ENCODE measurements at places on chromosomes 5 and 9.

- DNase-seq, result no peak
Observed at GRCh38 chr9:4674783-4675182, 4.6 kb upstream of the CDC37L1 start.

- DNase-seq, result no peak
Observed at GRCh38 chr5:147675168-147675567, 107.4 kb downstream of the JAKMIP2 start.

- DNase-seq, result no peak
Observed at GRCh38 chr5:144195448-144195847, 24.8 kb downstream of the KCTD16 start.

DNA sequence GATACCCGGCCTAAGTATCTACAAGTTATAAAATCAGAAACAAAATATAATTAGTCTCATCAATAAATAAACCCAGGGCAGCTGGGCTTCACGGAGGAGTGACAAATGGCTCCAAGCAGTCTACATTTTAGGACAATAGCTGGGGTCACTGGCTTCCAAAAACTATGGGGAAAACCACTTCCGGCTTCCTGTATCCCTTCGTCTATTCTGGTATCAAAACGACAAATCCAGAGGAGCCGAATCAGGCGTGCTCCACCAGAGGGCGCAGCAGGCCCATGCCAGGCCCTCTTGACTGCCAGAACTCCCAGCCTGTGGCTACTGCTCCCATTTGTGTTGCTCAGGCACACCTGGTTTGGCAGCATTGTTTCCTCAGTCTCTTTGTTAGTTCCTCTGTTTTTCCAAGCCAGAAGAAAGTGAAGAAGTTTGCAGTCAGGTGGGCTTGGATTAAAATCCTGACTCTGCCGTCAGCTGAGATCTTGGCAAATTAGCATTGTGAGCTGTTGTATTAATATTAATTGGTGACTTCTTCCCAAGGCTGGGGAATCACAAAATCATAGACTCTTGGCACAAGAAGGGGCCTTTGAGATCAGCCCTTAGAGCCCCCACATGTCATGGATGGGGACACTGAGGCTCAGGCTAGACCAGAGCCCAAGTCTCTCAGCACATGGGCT is 11.6 kb upstream of the RAB14 start:
- DNase-seq, result peak; percentile 97

DNA sequence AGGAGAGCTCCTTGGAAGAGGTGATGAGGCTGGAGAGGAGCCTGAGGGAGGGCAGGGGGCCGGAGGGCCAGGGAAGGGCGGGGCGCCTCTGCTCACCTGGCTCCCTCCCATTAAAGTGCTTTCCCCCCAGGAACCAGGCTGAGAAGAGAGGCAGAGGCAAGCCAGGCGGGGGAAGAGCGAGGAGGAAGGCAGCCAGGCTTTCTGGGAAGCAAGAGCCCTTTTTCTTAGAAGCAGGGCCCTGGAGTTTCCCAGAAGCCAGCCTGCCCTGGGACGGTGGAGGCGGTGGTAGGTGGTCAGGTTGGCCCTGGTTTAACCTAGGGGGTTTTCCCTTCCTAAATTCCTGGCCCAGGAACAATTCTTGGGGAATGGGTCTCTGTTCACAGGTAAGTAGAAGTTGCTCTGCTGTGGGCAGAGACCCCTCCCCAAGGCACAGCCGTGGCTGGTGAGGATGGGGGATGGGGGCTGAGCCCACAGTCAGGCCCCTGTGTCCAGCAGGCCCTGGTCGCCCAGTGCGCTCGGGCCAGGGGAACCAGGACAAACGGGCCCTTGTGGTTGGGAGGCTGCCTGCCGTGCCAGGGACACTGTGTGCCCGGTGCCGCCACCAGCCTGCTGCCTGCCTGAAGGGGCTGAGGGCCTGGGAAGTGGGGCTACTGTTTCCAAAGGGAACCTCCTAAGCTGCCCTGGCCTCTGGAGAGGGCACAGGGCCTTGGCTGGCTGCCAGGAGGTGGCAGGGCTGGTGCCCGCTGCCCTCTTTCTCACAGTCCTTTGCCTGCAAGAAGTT is 16.6 kb upstream of the RALGDS start:
- no peak for DNase-seq

DNA sequence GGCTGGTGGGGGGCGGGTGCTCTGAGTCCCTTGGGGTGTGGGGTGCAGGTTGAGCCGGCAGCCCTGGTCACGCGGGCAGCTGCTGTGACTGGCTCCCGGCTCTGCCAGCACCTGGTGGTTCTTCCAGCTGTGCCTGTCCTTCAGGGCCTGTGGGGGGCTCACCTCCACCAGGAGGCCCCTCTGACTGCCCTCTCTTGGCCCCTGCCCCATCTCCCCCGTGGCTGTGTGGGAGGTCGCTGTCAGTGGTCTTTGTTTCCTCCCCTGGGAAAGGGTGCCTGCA is 3.3 kb downstream of the RXRA start:
- DNase-seq, result no peak

DNA sequence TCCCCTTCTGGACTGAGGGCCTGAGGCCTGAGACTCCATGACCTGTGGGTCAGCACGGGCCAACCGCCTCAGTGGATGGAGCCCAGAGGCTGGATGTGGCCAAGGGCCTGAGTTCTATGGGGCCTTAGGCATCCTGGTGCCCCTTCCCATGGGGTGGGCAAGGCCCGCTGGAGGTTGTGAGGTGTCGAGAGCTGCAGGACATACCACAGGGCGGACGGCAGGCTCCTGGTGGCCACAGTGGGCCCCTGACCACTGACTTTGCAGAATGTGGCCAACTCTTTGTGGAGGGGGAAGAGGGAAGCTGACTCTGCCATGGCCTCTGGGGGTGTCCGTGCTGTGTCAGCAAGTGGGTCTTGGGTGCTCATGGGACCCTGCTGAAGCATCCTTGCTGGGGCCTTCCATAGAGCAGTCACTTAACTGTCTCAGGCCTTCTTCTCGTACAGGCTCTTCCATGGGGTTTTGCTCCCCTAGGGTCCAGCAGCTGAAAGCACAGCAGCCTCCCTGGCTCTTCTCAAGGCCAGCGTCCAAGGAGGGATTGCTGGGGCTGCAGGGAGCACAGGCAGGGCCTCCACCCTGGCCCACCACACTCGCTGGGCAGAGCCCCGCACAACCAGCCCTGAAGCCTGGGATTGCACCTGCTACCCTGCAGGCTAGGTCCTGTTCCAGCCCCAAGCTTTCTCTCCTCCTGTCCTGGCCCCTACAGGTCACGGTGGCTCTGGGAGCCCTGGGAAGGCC is 21.6 kb upstream of the SLC9A3 start:
- no peak for DNase-seq

DNA sequence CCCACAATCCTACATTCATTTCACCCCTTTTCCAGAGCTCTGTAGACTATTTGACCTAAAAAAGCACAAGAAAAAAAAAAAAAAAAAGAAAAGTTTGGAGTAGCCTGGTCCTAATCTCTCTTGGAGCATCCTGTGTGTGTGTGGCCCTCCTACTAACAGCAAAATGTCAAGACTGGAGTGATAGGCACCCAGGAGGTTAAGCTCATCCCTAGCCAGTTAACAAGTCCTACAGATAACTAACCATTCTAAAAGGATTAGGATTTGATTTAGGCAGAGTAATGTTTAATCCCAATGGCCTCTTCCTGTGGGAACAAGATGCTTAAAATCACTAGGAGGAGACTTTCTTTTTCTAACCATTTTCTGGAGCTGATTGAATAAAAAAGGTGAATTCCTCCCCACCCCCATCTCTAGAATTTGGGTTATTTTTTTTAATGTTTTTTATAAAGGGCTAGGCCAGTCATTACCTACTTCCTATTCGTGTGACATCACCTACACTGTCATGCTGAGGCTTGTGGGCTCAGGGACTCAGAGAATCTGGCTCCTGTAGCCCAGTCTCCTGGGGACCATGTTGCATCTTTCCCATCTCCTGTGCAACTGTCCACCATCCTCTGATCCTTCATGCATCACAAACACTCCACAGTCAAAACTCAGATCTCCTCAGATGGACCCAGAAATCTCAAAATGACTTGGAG is 43.2 kb upstream of the NR3C1 start:
- DNase-seq, result no peak

DNA sequence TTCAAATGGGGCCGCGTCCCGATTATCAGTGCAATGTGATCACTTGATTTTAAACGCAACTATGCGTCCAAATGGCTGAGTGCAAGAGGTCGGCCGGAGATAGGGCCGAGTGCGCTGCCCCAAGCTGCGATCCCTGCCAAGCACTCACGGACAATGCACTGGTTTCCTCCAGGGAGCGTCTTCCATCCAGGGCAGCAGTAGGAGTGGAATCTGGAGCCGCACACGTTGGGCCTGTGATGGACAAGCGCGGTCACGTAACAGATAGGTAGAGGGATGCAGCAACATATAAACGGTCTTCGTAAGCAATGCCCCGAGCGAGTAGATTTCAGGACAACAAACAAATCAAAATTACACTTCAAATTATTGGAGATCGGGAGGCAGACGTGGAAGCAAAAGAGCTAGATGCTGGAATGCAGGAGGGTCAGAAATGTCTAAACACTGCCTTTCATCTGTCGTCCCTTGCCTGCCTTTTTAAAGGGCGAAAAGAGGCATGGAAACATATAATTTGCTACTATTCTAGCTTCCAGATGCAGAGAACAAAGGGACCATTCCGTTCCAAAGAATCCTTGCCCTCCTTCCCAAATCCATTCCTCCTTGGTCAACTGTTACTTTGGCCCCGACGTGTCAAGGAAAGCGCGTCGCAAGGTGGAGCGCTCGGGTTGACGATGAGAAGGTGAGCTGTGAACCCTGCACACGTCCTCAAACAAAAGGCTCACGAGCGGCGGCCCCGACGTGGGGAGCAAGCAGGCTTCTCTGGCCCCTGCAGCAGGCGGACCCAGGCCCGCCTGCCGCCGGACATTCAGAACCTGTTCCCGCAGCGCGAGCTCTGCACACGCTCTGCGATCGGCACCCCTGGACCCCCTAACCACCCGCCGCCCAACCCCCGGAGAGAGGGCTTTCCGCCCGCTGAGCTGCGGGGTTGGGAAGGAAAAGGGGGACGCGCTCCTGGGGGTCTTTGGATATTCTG is 1.5 kb downstream of the FBN2 start:
- no peak for DNase-seq

All from esophagus muscularis mucosa (tissue), 4 donors.